ENCODE measurements at places on chromosomes 2 and 18.

- no peak for DNase-seq
Measured at GRCh38 chr2:111192776-111193368, 72.2 kb downstream of the BCL2L11 start.

- DNase-seq: no peak
Measured at GRCh38 chr18:36153771-36154170, 24.1 kb downstream of the ELP2 start.

GRCh38 chr2:38146275-38146906 is 70.4 kb upstream of the CYP1B1 start:
- DNase-seq: no peak

GRCh38 chr2:62765619-62766376 is 60.3 kb downstream of the EHBP1 start:
- DNase-seq: no peak

- DNase-seq: no peak
Measured at GRCh38 chr2:168468354-168468753, 12.3 kb downstream of the CERS6 start.

DNA sequence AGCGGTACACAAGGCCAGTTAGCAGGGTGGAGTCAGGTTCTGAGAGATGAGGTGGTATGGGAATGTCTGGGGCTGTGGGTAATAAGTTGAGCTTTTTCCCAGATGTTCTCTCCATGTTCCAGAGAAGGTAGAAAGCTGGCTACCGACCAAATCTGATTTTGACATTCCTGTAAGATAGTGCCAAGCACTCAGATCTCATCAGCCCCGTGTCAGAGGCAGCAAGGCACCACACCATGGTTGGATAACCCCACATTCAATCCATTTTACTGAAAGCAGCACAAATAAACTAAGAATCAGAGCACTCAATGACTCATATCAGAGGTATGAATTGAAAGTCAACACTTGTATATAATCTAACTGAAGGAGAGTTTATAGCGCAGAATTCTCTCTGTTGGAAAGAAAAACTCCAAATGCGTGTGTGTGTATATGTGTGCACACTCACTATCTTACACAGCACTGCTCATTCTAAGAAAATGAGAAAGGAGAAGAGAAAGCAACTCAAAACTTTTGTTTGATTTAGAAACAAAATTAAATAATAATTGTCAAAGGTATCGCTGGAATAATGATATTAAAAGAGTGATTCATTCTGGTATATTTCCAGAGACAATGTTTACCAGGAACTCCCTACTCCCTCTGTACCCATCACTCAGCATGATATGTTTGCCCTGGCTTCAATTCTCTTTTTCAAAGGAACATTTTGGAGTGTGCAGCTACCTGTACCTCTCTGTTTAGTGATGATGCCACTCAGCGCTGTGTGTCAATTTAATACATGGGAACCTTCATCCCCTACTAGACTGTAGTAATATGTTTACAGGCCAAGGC is 375.1 kb upstream of the ID2 start:
- no peak for DNase-seq

GRCh38 chr2:98776136-98776535 is 45.2 kb upstream of the MGAT4A start:
- DNase-seq: no peak

DNA sequence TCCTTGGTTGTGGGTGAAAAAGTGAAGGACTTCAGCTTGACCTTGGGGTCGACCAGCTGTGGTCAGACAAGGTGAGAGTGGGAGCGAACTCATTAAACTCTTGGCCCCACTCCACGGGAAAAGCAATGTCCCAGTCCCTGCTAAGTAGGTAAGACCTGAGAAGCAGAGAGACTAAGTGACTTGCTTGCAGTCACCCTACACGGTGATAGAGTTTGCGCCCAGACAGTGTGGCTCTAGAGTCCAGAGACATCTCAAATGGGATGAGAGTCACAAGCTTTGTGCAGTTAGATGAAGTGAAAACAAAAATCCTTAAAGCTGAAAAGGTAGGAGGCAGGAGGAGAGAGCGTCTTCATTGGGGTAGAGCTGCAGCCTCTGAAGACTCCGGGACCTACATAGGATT is 55.9 kb upstream of the ZNF236 start:
- no peak for DNase-seq

- DNase-seq: no peak
Measured at GRCh38 chr18:25734336-25734735, 356.1 kb downstream of the SS18 start.

- DNase-seq: no peak
Measured at GRCh38 chr18:3902676-3903075, 452.7 kb downstream of the TGIF1 start.

DNA sequence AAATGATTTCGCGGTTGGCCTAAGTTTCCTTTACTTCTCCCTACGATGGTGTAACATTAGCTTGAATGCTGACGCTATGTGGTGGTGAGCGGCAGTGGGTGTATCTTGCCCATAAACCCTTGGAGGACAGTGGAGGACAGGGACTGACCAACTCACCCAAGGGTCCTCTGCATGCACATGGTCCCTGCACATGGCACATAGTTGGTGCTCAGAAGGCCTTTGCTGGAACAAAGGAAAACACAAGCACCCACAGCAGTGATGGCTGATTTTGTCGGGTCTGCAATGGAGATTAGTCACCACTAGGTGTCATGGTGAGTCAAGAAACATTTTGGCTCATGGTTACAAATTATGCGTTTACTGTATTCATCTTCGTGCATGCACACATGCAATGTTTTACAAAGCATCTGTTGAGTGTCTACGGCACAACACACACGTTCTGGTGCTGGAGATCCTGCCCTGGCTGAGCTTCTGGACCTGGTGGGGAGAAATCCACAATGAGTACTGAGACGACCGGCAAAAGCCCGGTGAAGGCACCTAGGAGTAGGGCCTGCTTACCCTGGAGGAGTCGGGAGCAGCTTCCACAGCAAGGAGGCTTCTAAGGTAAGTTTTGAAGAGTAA is 44.0 kb downstream of the PDCL3 start:
- DNase-seq: no peak

- DNase-seq: no peak
Measured at GRCh38 chr2:173205375-173205774, 129.7 kb downstream of the MAP3K20 start.

- DNase-seq: no peak
Measured at GRCh38 chr2:172742931-172743540, 7.4 kb downstream of the RAPGEF4 start.

GRCh38 chr18:58321986-58322385 is 278.0 kb downstream of the NEDD4L start:
- DNase-seq: peak; percentile 36

DNA sequence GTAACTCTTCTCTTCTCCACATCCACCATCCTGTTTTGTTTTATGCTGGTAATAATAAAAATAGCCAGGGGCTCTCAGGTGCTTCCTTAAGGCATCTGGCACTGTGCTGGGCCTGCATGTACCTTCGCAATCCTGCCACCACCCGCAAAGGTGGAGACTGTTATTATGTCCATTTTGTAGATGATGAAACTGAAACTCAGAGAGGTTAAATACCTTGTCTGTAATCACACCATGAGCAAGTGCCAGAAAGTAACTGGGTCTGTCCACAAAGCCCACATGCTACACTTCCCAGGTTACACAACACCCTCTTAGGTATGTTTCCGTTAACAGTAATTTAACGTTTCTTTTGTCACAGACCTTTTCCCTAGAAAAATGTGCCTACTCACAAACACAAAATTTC is 27.0 kb downstream of the NRP2 start:
- no peak for DNase-seq

DNA sequence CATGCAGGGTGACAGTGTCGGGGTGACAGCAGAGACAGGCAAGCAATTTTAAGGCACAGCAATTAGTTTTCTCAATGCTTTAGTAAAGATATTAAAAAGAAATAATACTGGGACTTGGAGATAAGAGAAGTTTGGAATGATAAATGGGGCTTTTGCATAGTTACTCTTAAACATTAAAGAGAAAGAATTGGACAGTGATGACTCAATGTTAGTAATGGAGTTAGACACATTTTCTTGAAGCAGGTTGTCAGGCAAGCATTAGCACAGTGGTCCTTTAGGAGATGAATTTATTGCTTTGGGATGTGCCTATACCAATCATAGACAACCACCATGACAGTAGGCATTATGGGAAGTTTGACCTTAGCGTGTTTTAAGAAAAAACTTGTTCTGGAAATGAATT is 228.3 kb upstream of the RAB12 start:
- DNase-seq: no peak

DNA sequence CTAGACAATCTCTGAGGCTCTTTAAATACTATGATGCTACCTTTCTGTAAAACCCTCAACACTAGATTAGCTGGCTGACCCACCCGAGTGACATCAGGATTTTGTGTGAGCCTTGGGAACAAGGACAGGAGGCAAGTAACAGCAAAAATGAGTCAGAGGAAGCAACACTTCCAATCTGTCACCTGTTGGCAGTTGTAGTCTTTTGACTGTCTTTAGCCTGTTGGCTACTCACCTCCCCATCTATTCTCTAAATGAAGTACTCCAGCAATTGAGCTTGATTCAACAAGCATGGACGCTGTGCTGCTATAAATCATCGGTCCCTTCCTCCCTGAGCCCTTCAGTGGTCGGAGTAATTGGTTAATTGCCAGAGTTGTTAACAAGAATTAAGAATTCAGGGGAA is 898.7 kb downstream of the BCL11A start:
- no peak for DNase-seq

GRCh38 chr2:85528355-85528754 is 10.6 kb upstream of the MAT2A start:
- DNase-seq: no peak

DNA sequence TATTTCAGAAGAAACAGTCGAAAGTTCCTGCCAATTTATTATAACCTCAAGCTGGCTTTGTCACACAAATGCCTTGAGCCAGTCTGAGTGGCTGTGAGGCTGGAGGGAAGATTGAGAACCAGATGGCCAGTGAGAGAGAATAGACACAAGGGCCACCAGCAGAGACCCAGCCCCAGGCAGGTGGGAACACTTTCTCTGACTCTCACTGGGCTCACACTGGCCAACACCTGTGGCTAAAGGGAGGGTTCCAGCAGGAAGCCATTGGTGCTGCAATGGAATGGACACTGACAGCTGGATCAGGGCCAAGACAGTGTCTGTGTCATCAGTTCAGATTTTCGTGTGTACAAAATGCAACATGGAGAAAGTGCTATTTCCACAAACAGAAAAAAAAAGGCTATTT is 29.9 kb downstream of the LOXHD1 start:
- no peak for DNase-seq

GRCh38 chr2:33616873-33617272 is 17.8 kb upstream of the FAM98A start:
- DNase-seq: no peak

GRCh38 chr2:236531996-236532395 is 37.6 kb upstream of the ACKR3 start:
- DNase-seq: no peak

GRCh38 chr2:66968946-66969345 is 428.2 kb upstream of the ETAA1 start:
- no peak for DNase-seq

- no peak for DNase-seq
Measured at GRCh38 chr2:130878316-130878715, 41.6 kb downstream of the ARHGEF4 start.

DNA sequence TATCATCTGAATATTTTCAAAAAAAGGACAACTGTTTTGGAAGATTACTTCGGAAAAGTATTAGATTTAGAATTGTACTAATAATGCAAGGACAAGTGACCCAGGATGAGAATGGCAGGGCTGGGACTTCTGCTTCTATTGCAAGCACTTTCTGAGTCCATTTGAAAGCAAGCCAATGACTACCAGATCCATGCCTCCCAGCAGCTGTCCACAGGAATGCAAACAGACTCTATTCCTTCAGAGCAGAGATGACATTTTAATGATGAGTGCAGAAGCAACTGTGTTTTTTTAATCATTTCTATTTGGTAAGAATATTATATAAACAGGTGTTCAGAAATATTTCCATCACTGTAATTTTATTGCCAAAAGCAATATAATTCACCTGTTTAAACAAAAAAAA is 456.7 kb downstream of the SOX11 start:
- DNase-seq: no peak

DNA sequence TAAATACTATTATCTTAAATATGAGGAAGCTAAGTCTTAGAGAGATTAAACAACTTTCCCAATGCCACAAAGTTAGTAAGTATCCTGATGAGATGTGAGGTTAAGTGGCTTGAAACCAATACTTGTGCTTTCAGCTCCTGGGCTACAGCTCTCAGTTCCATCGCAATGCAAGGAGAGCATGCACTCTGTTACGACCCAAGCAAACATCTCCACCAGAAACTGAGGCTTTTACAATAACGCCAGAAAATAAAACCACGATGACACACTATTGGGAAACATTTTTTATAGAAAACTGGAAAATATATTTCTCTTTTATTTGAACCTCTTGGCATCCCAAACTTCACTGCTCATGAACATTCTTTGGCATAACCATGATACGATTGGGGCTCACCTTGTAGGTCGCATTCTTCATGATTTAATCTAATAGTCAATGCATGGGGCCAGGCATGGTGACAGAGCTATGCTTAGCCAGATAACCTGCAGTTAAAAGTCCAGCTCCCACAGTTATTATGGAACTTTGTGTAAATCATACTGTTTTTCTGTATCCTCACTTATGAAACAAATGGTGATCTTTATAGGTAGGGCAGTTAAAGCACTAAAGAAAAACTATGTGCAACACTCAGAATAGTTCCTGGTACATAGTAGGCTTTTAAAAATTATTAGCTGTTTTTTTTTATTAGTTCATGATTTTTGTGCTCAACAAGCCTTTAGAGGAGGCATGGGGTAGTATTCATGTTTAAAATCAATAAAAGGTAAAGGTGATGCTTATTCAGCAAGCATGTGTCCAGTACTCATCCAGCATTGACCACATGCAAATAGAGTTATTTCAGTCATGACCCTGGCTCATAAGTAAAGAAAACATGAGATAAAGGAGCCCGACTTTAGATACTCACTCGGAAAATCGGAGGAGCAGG is 238.3 kb upstream of the TRIB2 start:
- DNase-seq: no peak

GRCh38 chr2:42249887-42250286 is 80.7 kb downstream of the EML4 start:
- DNase-seq: no peak

- DNase-seq: no peak
Measured at GRCh38 chr18:2874765-2875164, 28.0 kb downstream of the EMILIN2 start.

DNA sequence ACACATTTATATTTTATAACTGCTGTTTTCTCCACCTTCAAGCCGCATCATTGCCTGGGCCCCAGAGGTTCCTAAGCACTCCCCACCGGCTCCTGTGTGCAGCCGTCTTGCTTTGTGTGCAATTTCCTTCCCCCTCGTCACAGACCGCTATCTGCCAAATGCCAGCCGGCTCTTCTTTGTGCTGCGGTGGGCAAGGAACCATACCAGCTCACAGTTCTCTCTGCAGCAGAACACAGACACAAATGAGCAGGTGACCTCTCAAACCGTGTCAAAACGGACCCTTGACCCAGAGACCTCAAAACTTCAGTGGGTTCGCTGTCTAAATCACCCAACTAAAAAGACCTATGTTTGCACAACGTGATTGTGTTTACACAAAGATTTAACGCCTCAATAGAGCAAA is 58.2 kb downstream of the KLF7 start:
- DNase-seq: no peak

All from stimulated activated CD4-positive, alpha-beta T cell treated with anti-CD3 and anti-CD28 coated beads, Interleukin-4, amount 100 ng/mL, for 1 hour (primary cell).